Liver (tissue), 10 donors: ENCODE measurements at places on chromosomes 6 and 20. TPM values are rescaled to one million over a fixed set of nuclear protein-coding genes. Genes with fewer than 3 reads are reported as not detected.

Gene ETV7
- polyA plus RNA-seq, result 0.43 TPM

Gene MUC21
- polyA plus RNA-seq, result not detected

Gene C6orf15
- polyA plus RNA-seq, result not detected

Gene MCHR2
- polyA plus RNA-seq, result not detected

Gene SCGN
- polyA plus RNA-seq, result 8.1 TPM

Gene ADGB
- polyA plus RNA-seq, result not detected

Gene FOXS1
- 0.21 TPM for polyA plus RNA-seq

Gene CD24
- polyA plus RNA-seq, result 14.4 TPM

Gene MOXD1
- polyA plus RNA-seq, result 0.14 TPM

Gene STX11
- polyA plus RNA-seq, result 2.2 TPM

GRCh38 chr6:116359131-116359530 is 11.6 kb upstream of the DSE start:
- DNase-seq, result no peak

- DNase-seq, result no peak
Measured at GRCh38 chr6:20447581-20448132, 46.0 kb downstream of the E2F3 start.

DNA sequence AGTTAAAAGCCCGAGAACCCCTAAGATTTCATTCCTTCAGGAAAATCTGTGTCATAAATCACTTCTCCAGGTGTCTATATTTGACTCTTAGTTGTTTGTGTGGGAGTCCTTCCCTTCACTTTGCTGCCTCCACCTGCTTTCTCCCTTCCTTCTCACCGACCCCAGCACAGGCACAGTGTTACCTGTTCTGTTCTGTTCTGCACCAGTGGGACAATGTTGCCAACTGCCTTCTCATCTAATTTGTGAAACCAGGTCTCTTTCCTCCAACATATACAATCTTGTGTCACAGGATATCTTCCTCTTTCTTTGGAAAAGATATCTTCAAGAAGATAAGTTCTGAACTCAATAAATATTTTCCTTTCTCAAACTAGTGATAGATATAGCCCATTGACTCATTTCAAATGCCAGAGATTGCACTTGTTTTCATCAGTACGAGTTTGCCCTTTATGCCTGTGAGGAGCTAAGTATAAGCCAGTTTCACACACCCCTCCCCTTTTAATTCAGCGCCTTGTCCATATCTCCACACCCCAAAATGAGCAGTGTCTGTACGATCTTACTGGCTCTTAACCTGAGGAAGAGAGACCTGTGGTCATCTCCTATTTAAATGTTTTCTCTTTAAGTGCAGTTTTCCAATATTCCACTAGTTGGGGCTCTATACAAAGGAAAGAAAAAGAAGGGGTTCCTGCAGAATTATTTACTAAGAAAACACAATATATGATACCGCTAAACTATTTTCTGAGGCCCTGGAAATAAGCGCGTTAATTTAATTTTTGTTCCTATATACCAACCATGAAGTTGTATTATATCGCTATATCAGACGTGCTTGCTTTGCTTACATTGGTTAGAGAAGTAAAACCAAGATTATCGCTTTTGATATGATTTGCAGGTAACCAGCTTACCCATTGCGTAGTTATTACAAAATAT is 81.6 kb upstream of the PREP start:
- DNase-seq, result no peak

DNA sequence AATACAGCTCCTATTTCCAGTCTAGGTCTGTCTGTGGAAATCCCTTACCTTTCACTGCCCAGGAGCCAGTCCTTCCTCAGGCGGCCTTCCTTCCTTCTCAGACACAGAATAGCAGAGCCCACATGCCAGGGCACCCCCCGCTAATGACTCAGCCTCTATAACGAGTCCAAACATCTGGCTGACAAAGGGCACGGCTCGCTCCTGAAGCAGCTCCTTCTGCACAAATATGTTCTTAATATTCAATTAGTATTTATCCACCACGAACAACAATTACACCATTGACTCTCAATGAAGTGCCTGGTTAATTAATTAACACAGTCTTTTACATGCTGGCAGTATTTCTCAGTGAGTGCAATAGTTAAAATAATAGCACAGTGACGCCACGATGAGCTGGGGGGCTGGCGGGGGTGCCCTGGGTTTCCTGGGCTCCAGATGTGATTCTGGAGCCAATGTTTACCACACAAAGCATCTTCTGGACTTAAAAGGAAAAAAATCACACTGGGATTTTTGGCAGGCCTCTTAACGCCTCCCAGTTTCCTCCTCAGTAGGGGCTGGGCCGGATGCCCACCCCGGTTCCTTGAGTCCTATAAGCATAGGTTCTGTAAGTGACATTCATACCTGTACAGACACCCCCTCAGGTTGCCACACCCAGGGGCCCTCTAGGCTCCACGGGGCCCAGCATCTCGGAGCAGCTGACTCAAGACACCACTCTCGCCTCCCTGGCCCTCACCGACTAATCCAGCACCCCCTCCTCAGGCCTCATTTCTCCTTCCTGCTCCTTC is 158.6 kb upstream of the MLN start:
- no peak for DNase-seq

DNA sequence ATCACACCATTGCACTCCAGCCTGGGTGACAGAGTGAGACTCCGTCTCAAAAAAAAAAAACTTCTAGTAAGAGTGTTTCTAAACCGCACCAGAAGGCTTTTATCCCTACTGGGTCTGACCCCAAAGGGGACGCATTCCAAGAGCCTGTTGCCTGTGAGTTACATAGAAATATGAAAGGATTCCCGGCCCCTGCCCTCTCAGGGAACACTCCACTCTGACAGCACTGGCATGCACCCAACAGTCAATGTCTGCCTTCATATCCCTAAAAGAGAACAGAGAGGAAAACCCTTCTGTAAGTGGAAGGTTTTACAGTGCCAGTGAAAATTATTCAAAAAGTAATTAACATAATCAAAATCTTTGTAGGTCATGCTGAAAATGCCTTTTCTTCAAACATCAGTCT is 117.1 kb upstream of the PTPRT start:
- no peak for DNase-seq

GRCh38 chr6:149035766-149036165 is 281.7 kb upstream of the TAB2 start:
- DNase-seq, result no peak

- no peak for DNase-seq
Measured at GRCh38 chr6:154590756-154591155, 80.3 kb upstream of the CNKSR3 start.

DNA sequence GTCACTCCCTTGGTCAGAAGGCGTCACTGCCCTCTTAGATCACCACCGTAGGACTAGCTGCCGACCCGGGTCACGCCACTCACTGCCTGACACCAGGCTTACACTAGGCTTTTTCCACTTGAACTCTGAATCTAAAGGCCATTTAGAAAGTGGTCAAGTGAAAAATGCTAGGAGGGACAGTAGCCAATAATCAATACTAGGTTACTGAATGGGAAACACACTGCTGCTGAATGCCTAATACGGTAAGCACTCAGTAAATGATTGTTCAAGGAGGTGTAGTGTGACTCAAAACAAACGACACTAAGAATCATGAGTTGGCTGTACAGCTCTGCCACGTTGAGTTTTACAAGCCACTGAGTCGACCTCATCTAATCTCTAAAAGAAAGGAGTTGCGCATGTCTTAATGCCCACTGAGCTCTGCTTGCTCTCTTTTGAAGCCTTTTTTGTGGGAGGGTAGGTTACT is 760 bp upstream of the IBTK start:
- no peak for DNase-seq

GRCh38 chr6:147825848-147826247 is 317.4 kb downstream of the SAMD5 start:
- no peak for DNase-seq

DNA sequence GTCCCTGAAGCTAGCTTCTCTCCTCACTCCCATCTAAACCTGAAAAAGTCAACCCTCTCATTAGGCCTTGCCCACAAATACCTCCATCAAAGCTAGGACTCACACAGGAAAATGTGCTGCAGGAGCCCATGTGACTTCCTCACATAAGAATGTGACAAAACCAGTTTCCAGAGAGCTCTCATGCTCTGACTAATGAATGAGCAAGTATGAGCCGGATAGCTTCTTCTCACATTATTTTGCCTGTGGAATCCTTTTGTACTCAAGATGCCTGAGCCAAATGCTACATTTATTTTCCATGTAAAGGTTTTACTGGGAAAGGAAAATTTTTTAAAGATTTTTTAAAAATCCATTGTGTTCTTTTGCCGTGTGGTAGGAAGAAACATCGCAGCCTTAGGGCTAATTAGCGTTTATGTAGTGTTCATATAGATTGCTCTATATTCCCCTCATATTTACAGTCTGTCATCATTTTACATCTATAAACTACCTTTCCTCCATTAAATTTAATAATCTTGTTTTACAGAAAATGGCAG is 68.6 kb upstream of the CCN6 start:
- no peak for DNase-seq

DNA sequence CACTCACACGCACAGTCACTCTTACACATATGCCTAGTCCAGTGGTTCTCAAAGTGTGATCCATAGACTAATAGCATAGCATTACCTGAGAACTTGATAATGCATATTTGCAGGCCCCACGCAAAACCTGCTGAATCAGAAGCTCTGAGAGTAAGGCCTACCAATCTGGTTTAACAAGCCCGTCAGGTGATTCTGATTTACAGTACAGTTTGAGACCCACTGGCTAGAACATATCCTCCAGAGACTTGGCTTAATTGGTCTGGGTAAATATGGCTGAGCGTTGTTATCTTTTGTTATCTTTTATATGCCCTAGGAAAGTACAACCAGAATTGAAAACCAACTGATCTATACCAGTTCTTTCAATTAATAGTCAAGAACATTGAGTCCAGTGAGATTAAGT is 9.6 kb downstream of the TSPYL4 start:
- DNase-seq, result no peak

GRCh38 chr20:8118760-8119159 is 13.3 kb upstream of the PLCB1 start:
- no peak for DNase-seq

GRCh38 chr20:38343311-38344106 is 2.8 kb upstream of the LBP start:
- peak; percentile 57 for DNase-seq

DNA sequence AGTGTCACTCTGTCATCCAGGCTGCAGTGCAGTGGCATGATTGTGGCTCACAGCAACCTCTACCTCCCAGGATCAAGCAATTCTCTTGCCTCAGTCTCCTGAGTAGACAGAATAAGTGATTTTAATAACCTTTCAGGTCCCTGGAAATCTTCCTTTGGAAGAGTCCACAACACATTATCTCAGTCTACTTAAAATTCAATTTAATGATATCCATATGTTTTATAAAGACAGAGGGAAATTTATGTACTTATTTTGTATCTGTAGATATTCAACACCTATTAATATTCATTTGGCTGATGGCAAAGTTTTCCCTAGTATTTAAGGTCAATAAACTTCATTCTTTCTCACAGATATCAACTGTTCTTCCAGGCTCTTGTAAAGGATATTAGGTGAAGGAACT is 881.4 kb upstream of the GJE1 start:
- DNase-seq, result no peak

DNA sequence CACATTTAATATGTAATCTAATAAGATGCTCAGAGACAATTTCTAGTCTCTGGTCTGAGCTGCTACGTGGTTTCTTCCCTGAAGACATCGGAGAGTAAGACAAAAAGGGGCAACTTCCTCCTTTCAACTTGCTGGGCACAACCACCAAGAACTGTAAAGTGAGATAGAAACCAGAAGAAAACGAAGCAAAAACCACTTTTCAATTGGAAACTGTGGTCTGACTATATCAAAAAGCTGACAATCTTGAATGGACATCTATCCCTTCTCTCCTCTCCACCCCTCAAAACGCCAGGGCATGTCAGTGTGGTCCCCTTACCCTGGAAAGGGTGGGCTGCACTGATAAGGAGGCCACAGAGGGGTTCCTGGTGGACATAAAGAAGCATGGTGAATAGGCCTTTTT is 269.1 kb downstream of the CD83 start:
- DNase-seq, result no peak

DNA sequence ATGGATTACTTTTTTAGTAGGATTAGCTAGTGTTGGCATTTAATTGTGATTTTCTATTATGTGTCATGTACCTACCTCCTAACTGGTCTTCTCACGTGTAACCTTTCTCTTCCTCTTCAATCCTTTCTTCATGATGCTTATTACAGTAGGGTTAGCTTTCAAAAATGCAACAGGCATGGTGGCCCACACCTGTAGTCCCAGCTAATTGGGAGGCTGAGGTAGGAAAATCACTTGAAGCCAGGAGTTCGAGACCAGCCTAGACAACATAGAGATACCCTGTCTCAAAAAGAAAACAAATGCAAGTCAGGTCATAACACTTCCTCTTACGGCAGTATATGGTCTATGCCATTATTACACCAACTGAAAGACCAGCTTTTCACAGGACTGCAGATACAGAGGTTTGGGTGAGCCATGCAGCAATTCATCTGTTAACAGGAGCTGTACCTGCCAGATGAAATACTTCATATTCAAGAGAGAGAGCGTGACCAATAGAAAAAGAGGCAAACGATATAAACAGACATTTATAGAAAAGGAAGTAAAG is 195.0 kb downstream of the TMEM242 start:
- no peak for DNase-seq

DNA sequence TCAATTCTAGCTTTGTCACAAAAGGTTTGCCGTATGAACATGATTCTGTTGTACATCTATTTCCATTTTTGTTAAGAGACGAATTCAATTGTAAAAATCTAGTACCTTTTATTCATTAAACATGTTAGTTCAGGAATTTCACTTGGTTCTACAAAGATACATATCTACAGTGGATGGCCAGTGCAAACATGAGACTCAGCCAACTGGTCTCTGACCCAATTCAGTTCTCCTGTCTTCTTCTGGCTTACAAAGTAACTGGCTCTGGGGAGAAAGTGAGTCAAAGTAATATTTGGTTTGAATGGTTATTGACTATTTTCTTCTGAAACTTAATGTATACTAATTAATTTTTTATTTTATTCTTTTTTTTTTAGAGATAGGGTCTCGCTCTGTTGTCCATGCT is 70.0 kb downstream of the ESR1 start:
- DNase-seq, result no peak

- DNase-seq, result no peak
Measured at GRCh38 chr6:30614044-30614842, 2.8 kb downstream of the PPP1R10 start.

DNA sequence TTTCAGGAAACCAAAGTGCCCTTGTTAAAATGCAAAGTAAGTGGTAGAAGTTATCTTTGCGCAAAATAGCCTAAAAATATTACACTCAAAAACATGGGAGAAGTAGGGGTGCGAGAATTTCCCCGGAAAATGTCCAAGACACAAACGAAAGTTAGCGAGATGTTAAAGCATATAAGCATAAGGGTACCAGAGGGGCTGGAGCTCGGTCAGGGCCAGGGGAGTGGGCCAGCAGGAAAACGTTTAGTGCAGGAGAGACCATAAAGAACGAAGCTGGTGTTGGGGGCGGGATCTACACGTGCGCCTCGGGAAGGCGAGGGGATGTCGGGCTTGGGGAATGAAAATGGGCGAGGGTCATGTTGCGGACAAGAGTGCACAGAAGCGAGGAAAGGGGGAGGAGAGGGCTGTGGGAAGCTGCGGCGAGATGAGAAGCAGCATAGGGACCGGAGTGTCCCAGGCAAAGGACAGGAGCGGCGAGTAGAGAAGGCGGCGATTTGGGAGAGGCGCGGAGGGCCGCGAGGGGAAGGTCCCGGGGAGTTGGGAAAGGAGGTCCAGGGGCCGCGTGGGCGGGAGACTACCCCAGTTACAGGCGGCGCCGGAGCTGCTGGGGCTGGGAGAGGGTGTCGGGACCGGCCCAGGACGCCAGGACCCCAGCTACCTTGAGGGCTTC is 600 bp downstream of the XPO5 start:
- no peak for DNase-seq
